ENCODE measurements at places on chromosomes 2 and 18.

- no peak for DNase-seq
Measured at GRCh38 chr2:232418466-232419244, 12.0 kb downstream of the ALPG start.

GRCh38 chr2:218997731-218998130 is 4.5 kb upstream of the CRYBA2 start:
- no peak for DNase-seq

GRCh38 chr2:62774555-62775366 is 69.2 kb downstream of the EHBP1 start:
- no peak for DNase-seq

DNA sequence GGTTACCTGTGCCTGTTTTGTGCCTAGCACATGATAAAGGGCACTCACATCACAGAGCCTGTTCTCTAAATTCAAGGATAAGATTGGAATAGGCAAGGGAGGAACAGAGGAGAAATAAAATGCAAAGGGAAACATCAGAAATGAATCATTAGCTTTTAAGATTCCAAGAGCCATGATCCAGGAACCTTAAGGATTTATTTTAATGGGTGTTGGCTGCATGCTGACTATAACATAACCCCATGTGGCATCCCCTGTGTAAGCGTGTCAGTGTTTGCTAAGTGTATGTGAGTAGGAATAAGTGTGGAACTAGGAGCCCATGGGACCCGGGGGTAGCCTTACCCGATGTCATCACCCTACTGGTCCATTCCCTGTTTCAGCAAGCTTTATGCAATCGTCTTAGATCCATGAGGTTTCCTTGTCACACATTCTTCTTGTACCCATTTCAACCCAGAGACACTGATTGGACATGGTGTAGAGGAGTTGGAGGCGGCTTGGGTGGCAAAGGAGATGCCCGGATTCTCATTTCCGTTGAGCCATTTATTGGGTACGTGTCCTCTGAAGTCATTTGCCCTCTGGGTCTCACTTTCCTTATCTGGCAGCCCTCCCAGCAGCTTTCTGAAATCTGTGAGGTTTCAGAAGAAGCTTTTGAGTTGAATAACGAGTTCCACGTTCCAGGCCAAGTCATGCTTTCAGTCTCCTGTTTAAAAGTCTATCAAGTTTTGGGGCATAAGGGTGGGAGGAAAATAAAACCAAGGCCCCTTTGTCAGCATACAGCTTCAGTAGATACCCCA is 117.0 kb downstream of the MGAT5 start:
- no peak for DNase-seq

GRCh38 chr2:241808051-241808720 is 807 bp upstream of the NEU4 start:
- DNase-seq, result no peak

DNA sequence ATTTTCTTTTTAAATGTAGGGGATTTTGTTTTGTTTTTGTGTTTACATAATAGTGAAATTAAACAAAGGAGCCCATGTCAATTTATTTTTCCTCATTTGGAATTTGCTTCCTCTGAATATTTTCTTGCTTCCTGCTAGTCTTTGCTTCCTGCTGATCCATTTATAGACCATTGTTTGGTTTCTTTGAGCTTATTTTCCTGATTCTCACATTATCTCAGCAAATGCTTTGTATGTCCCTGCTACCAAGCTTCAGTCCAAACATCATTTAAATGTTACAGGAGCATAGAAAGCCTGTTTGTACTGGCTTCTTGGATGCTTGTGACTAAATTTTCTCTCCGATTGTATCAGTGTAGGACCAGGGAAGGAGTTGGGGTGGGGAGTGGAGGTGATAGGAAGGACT is 127.3 kb upstream of the IL1R2 start:
- no peak for DNase-seq

DNA sequence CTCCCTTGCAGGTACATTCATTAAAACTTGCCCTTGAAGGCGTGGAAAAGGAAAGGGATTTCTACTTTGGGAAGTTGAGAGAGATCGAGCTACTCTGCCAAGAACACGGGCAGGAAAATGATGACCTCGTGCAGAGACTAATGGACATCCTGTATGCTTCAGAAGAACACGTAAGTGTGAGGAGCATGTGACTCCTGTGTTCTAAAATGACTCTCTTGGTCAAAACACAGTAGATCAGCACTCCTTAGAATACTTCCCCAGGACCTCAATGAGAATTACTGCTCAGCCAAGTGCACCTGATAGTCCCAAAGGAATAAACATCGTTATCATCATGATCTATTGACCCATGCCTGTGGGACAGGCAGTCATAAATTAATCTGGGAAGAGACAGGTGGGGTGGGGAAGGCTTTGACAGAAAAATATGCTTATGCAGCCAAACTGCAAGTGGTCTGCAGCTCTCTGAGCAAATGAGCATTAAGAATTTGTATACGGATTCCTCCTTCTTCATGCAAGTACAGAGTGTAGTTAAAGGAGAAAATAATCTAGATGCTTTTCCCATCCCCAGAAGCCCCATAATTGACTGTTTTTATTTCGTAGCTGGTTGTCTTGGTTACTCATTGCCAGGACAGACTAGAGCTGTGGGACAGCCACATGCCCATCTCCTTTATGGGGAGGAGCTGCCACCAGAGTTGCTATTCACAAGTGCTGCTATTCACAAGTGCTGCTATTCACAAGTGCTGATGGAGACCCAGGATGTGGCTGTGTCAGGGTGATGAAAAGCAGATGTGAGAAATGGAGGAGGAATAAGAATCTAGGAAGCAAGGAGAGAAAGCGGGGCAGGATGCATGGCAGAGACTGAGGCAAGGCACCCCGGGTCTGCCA is 91.0 kb downstream of the MAPRE2 start:
- no peak for DNase-seq

- no peak for DNase-seq
Measured at GRCh38 chr18:54181856-54182602, 42.4 kb downstream of the MBD2 start.

DNA sequence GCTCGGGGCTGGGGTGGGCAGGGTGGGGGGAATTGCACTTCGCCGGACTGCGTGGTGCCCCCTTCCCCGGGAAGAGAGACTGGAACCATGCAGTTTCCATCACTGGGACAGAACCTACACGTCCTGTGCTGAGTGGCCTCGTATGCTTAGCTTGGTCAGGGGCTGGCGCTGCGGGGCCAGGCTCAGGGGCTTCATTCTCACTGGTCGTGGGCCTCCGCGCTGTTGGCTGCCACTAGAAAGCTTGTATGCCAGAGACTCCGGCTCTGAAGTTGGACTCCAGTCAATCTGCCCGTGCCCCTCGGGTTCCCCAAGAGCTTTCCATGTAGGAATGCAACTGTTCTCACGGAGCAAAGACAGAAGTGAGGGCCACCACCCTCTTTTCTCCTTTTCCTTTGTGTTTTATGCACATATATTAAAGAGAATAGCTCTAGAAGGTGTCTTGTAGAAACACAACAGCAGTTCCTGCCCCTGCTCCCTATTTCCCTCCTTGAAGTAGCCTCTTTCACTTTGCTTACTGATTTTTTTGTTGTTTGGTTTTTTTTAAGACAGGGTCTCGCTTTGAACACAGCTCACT is 64.0 kb upstream of the YWHAQ start:
- no peak for DNase-seq

GRCh38 chr2:65744477-65745200 is 312.2 kb upstream of the SPRED2 start:
- DNase-seq, result no peak

GRCh38 chr2:235670974-235671787 is 177.3 kb downstream of the AGAP1 start:
- DNase-seq, result no peak

- DNase-seq, result no peak
Measured at GRCh38 chr2:64943387-64944150, 45.6 kb upstream of the SLC1A4 start.

- DNase-seq, result no peak
Measured at GRCh38 chr2:11567631-11568031, 33.8 kb downstream of the GREB1 start.

DNA sequence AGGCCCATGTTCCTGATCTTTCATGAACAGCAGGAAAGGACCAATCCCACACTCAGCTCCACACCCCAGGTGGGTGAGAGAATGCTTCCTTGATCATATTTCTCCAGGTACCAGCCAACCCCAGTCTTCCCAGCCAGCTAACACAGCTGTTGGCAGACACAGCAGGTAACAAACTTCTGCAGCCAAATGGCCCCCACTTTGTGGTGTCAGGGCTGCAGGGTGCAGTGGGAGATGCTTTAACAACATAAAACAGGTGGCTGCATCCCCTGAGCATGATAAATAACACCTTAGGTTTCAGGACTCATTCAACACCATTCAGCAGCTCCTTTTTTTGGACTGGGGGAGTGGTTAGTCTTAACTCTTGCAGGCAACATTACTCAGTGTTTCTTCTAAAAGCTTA is 76.7 kb upstream of the ACAA2 start:
- DNase-seq, result no peak

DNA sequence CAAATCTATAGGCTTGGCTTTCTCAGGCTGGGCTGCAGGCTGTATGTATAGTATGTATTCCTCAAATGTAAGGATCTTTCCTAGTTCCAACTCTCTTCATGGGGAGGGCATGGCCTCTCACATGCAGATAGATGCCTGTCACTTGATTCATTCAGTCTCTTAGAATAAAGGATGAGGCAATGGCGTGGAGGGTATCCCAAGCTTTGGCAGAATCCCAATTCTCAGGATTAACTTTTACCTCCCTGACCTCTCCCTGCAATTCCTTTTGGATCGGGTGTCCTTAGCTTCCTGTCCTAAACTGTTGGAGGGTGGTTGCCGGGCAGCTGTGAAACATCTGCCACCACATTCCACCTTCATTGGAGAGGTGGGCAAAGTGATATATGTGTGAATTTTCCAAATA is 80.3 kb downstream of the INSIG2 start:
- no peak for DNase-seq

DNA sequence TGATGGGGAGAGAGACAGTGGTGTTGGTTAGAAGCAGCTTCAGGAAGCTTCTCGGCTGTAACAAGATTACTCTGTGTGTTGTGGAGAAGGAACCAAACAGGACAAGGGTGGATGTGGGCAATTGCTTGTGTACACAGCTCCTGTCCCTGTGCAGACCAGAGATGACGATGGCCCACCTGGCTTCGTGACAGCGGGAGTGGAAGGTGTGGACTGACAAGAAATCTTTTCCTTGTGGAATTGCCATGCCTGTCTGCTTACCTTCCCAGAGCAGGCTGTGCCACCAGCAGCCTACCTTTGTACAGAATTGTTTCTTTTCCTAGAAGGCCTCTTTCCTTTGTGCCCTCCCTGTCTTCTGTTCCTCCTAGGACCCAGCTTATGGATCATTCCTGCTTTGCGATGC is 93.8 kb downstream of the ITGB1BP1 start:
- no peak for DNase-seq

DNA sequence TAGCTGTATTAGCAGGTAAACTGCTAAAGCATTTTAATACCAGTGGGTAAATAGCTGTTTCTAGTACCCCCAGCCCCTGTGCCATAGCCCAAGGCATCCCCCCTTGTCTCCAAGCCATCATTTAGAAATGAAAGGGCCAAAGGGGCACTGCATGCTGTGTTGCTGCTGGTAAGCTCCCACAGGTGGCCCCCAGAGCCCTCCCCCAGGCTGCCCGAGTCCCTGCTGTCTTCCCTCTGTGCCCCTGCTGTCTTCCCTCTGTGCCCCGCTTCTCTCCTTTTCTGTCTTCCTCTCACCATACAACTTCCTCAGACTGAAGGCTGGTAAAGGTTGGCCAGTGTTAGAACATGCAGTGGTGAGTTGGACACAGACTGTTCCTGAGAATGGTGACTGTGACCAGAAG is 42.1 kb downstream of the ZAP70 start:
- no peak for DNase-seq

DNA sequence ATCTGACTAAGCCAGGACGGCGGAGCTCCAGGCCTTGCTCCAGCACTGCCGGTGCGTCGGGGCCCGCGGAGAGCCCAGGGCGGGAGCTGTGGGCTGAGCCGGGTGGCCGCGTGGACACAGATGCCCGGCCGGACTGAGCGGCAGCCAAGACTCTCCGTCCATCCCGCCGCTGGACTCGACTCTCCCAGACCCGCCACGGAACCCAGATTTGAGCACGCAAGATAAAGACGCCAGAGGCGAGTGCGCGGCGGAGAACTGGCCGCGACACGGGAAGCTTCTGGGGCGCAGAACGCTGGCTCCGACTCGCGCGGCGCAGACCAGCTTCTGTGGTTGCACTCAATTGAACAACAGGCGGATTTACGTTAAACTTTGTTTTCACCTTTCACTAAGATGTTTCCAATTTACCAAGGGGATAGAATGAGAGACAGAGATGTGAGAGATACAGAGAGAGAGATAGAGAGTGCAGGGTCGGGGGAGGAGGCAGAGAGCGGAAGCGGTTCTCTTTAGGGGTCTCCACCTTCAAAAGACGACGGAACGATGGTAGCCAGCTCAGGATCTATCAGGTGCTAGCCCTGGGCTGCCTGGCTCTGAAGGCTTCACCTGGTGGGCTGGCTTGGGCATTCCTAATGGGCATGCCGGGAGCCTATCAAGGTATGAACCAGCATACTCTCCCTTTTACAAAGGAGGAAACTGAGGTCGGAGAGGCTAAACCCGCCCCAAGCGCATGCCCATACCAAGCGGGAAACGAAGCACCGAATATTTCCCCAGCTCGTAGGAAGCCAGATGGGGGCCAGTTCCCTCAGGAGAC is 10.4 kb upstream of the EN1 start:
- no peak for DNase-seq

DNA sequence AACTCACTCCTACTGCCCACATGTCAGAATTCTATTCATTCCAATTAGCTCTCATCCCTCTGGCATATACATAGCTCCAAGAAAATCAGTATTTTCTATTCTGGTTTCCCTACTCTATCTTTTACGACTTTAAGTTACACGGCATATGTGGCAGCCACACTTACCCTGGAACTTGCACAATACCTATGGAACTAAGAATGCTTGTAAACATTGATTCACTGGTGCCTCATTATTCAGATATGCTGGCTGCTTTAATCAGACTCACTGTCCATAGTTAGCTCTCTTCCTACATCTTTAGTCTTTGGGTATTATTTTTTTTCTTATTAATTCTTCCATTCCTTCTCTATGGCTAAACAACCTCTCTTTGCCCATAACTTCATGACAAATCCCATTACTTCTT is 1519.9 kb upstream of the ACVR2A start:
- peak; percentile 13 for DNase-seq

DNA sequence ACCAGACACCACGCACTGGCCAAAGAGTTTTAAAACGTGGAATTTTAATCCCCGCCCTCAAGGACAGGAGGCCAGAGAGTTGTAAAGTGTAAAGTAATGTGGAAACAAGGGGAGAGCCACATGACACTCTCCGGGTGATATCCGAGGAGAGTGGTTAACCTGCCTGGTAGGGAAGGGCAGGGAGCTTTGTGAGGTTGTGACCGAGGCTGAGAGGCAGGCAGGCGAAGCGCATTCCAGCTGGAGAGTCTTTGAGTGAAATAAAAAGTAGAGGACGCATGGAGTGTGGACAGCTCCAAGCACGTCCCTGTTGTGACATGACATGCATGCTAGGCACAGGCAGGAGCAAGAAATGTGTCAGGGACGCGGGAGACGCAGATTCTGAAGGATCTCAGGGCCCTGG is 539.5 kb downstream of the RNF144A start:
- DNase-seq, result no peak
